ENCODE measurements at places on chromosomes 11 and 22.
A peak's percentile ranks its signal among the peaks of the same experiment; 100 is the strongest.

GRCh38 chr11:33753304-33753967, 17.2 kb upstream of the CD59 start:
- no peak for DNase-seq

DNA sequence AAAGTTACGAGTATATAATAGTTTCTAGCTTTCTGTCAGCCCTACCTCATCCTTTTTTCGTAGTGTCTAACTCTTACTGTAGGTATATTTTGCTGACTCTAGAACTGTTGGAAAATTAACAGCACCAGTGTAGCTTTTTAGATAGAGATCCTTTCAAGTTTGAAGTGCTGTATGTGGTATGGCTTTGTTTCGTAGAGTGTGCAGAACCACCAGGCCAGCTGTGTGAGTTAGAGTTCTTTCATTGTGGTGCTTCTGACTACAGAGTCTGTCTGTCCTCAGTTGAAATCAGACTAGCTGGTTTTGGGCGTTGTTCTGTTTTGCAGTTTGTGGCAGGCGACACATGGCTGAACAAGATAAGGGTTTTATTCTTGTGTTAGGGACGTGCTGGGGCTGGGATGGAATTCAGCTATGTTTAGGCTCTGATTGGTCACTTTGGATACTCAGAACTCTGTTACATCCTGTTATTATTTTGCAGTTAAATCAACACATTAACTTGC, 3.2 kb downstream of the ARHGEF12 start:
- DNase-seq, result no peak

DNA sequence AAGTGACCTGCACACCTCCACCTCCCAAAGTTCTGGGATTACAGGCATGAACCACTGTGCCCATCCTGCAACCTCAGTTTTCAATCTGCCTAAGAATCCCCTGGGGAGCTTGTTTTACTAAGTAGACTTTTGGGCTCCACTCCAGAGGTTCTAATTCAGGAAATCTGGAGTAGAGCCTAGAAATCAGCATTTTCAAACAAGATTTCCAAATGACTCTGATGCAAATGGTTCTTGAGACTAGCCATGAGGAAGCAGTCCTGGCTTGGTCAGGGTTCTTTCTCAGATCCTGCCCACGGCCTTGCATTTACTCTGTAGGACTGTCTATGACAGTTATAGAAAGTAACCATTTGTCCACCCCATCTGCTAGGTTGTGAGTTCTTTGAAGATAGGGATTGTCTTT, 1.6 kb upstream of the KCNE3 start:
- no peak for DNase-seq

DNA sequence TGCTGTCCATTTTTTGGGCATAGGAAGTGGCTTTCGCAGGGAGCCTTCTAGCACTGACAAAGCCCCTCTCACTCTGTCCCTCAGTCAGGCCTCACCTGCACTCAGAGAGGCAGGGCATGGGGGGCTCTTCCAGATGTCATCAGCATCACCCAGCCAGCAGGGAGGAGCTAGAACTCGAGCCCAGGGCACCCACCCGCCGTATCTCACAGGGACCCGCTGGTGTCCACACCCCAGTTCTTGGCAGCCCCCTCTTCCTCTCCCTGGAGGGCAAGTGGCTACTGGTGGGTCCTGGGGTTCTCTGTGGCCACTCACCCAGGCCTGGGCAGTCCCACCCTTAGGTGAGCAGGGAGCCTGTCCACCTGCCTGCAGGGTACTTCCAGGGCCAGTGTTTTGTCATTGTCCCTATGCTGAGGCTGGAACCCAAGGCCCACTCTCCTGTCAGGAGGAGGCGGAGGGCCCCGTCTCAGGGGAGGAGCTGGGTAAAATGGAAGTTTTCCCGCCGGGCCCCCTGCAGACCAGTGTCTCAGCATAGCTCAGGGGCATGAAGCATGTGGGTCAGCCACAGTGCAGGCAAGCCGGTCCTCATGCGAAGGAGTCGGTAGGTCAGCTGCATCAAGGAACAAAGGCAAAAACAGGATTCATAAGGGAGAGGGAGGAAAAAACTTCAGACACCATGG, 21.8 kb downstream of the MYO7A start:
- DNase-seq, result no peak

DNA sequence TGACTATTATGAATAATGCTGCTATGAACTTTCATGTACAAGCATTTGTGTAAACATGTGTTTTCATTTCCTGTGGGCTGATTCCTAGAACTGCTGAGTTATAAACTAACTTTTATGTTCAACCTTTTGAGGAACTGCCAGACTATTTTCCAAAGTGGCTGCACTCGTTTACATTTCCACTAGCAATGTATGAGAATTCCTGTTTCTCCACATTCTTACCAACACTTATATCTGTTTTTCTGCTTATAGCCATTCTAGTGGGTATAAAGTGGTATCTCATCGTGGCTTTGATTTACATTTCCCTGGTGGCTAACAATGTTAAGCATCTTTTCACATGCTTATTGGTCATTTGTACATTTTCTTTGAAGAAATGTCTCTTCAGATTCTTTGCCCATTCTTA, 35.2 kb upstream of the SCUBE2 start:
- DNase-seq, result no peak

DNA sequence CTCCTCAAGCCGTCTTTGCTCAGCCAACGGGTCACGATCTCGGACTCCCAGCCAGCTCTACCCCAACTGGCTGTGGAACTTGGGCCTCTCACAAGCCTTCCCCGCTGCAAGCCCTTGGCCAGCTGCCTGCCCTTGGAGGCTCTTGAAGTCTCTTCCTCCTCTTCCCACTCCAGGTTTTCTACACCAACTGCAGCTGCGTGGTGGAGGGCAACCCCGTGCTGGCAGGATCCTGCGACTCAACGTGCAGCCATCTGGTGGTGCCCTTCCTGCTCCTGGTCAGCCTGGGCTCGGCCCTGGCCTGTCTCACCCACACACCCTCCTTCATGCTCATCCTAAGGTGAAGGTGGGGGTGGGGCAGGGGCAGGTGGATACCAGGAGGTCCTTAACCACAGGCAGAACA, 40.5 kb upstream of the TPBGL start:
- DNase-seq, result no peak

DNA sequence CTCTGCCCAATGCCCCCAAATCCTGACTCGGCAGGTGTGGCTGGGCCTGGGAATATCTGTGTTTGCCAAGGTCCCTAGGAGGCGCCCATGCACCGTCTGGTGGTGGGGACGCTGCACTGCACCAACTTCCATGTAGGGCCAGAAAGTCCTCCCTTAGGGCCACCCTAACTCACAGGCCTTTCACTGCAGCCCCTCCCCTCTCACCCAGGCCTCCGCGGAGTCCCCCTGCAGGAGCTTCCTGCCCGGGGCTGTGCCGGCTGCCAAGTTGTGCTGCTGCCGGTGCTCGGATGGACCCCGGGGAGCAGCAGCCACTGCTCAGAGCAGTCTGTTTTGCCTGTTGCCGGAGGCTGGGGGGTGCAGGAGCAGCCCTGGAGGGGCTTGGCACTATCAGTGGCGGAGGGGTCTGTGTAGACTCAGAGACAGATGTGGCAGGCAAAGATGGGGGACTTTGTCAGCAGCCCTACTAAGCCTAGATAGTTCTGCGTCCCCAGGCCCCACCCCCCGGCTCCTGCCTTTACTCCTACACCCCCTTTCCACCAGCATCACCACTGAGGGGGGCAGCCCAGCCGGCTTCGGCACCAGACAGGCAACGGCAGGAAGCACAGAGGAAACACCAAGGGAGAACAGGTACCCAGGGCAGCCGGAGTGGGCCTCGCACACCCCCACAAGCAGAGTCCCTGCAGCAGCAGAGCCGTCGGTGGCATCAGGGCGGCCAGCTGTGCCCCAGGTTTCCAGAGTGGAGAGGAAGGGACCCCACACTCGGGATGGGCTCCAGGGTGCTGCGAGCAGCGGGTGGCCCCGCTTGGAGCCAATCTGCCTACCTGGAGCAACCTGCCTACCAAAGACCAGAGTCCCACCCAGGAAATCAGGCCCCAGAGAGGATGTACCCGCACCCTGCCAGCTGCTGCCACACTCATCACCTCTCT, 124.3 kb downstream of the TRIM29 start:
- peak; percentile 73 for DNase-seq

GRCh38 chr11:103648670-103649400, 387.6 kb upstream of the DDI1 start:
- no peak for DNase-seq
